ENCODE measurements at places on chromosomes 3 and 15.

- no peak for DNase-seq
These were observed 52.8 kb downstream of the UBE3A start for GRCh38 chr15:25385986-25386385.

DNA sequence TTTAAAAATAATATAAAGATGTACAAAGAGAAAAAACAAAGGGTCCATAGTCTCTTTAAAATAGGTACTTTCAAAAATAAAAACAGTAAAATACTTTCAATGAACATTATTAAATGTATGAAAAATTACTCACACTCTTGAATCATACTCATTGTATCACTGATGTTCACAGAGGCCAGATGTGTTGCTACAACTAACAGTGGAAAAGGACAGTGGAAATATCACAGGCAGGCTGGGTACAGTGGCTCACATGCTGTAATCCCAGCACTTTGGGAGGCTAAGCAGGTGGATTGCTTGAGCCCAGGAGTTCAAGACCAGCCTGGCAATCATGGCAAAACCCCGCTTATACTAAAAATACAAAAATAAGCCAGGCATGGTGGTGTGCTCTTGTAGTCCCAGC, 26.8 kb downstream of the NPHP3 start:
- no peak for DNase-seq

GRCh38 chr3:174398761-174399160, 460.4 kb upstream of the NAALADL2 start:
- no peak for DNase-seq

GRCh38 chr15:57218826-57219576, 157.3 kb upstream of the CGNL1 start:
- DNase-seq, result no peak
